GOT3 (cell line): ENCODE measurements at places on chromosomes 7 and 10.

GRCh38 chr10:88721392-88721791, 15.3 kb downstream of the LIPK start:
- DNase-seq, result no peak

GRCh38 chr7:43021431-43021830, 89.3 kb downstream of the MRPL32 start:
- no peak for DNase-seq

GRCh38 chr10:132384618-132385388, 12.2 kb upstream of the PWWP2B start:
- DNase-seq, result no peak

DNA sequence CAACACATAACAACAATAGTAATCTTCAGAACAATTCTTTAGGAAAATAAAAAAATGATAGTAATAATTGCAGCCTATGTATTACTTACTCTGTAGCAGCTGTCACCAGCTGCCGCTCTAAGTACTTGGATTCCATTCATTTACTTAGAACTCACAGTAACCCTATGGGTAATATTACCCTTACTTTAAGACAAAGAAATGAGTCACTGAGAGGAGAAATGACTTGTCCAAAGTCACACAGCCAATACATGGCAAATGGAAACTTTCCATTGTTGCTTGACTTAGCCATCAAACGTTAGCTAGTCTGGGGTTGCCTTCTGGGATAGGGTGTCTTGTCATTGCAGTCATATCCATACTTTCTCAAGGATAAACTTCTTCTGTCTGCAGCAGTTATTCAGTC, 3.6 kb downstream of the CCNY start:
- no peak for DNase-seq

GRCh38 chr7:49127359-49127913, 203.1 kb downstream of the CDC14C start:
- no peak for DNase-seq
